ENCODE measurements at places on chromosomes 1 and 21. TPM values are rescaled to one million over a fixed set of nuclear protein-coding genes. Genes with fewer than 3 reads are reported as not detected.

HSPB7 gene
- not detected for total RNA-seq

FRRS1 gene
- total RNA-seq = 2.3 TPM

MFAP2 gene
- total RNA-seq = 0.21 TPM

DNASE2B gene
- total RNA-seq = not detected

ADPRS gene
- total RNA-seq = 21.0 TPM

KLF17 gene
- 0.33 TPM for total RNA-seq

ANGPTL1 gene
- total RNA-seq = not detected

All from A549 treated with RU486 at 1 μM for 4 hours (cell line).